ENCODE measurements at places on chromosomes 5 and 9.

DNA sequence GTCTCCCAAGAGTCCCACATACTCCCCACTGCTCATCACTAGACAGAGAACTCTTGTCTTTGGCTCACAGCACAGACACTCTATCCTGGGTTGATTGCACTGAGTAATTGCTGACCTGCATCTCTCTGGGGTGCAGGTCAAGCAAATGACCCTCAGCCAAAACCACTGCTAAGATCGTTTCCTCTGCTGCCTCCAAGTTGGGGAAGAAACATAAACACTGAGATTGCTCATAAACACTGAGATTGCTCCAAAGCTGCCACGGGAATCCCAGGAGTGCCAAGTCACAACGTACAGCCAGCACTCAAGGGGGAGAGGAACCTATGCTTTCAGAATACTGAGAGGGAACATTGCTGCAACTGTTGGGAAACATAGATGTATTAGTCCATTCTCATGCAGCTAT lies 1402.1 kb upstream of the ACO1 start:
- no peak for DNase-seq

GRCh38 chr5:14270209-14270702 lies 127.1 kb downstream of the TRIO start:
- DNase-seq = no peak

GRCh38 chr9:130523921-130524320 lies 55.5 kb upstream of the FUBP3 start:
- DNase-seq = no peak

DNA sequence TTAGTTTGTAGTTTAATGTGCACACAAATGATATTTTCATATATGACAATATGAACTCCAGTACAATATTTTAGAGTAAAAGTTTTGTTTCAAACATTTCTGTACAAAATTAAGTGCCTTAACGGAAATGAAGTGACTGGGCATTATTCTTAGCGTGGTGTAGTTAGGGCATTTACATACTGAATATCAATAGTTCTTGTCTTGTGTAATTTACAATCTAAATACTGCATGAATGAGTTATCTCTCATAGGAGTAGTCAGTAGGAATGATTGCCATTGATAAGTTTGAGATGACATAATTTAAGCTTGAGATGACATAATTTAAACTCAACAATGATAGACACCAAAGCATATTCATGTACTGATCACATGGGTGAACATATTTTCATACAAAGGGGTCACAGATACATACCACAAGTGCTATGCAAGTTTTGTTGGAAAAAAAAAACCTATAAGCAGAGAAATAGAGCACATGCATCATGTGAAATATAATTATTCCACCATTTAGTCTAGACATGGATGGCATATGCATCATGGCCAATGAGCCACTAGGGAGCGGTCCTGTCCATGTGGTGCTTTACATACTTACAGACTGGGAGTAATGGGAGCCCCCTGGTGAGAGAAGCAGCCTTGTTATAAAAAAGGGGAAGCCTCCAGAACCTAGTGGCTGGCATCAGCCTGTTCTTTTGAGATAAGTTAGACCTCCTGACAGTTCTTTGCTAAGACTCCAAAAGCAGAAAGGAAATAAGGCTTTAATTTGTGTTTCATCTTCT lies 1523.9 kb downstream of the MAT2B start:
- DNase-seq = no peak

DNA sequence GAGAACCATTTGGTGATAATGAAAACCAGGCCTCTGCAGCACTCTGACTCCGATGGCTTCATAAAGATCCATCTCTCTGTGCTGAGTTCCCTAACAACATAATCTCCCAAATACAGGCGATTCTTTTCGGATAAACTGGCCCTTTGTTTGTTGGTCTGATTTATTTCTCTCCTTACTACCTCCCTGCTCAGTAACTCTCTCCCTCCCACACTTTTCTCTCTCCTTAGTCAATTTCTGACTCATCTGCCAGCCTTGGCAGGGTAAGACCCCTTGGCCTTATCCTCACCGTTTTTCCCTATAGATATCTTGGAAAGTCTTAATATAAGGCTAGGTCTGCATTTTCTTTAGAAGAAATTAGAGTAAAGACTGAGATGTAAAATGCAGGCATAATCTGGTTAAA lies 128.7 kb downstream of the BRINP1 start:
- no peak for DNase-seq

DNA sequence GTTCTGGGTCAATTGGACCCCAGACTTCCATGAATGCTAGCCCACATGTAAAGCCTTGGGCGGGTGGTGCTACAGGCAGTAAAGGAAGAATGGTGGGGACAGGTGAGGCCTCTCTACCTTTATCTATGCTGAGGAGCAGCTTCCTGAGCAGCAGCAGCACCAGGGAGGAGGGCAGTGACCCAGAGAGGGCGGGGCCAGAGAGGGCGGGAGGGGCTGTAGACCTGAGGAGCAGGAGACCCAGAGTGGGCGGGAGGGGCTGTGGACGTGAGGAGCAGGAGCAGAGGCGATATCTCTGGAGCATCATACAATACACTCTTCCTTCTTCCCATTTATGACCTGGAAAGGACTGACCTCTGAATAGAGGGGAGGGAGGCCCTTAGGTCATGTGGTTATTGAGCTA lies 165.9 kb downstream of the MTRR start:
- DNase-seq = no peak

All from stimulated activated CD4-positive, alpha-beta T cell treated with anti-CD3 and anti-CD28 coated beads, Interleukin-12 subunit alpha, Interleukin-12 subunit beta, amount 100 ng/mL, for 48 hours (primary cell).